ENCODE measurements at places on chromosomes 12 and 14.

GRCh38 chr12:55845785-55846496 is 3.2 kb upstream of the MMP19 start:
- no peak for DNase-seq

GRCh38 chr12:124732275-124733075 is 131.2 kb downstream of the SCARB1 start:
- DNase-seq: no peak

- DNase-seq: no peak
Observed at GRCh38 chr12:117749431-117749830, 219.4 kb downstream of the KSR2 start.

DNA sequence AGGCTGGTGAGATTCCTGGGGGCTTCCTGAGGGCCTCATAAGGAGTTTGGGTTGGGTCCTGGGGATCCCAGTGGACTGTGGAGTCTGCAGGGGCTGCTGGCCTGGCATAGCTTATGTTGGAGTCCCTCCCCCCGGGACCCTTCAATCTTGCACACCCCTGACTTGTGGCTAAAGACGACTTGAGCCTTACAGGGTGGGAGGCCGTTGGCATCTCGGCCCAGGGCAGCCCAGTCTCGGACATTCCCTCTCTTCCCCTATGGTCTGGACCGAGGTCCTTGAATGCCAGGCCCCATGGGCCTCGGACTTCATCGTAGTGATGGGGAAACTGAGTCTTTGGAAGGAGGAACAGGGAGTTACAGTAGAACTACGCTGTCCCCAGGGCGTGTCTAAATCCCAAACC is 12.5 kb downstream of the RTL1 start:
- no peak for DNase-seq

- peak; percentile 62 for DNase-seq
Observed at GRCh38 chr14:68685419-68686204, 107.3 kb downstream of the ZFP36L1 start.

DNA sequence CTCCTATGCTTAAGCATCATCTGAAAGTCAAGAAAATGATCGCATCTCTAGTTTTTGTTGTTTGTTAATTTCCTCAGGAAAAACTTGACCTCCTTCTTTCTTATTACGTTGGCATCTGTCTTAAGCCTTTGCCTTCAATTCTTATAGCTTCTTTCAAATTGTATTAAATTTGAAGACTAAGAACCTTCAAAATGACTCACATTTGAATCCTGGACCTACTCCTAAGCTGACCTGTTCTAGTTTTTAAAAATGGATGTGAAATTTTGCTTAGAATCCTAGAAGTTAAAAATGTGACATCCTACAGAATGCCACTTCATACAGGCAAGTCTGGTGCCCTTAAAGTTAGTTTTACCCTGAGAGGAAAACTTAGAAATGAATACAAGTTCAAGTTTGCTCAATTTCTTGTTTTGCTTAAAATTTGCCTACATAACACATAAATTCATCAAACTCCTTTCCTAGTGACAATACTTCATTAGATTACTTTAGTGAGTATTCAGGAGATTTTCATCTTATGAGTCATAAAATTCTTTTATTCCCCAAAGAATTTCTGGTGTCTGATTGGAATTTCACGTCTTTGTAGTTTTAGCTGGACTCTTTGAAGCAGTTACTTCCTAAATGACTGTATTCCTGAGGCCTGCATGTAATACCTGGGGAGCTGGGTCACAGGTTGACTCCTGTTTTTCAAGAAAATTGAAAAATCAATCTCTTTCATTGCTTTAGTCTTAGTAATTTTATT is 152.3 kb downstream of the MSRB3 start:
- DNase-seq: no peak

DNA sequence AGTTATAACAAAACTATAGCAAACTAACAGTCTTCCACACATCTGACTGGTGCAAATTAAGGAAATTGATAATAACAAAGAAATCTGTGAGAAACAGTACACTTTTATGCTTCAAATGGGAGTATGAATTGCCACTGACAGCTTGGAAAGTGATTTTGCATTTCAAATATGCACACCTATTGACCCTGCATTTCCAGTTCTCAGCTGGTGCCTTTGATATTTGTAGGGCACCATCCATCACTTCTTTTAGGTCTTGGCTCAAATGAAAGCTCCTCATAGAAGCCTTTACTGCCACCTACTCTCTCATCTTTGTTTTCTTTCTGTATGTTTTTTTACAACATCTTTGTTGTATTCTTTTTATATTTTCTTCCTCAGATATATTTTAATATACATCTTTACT is 125.1 kb downstream of the ST8SIA1 start:
- no peak for DNase-seq

GRCh38 chr12:17342381-17342961 is 736.5 kb upstream of the LMO3 start:
- no peak for DNase-seq

- no peak for DNase-seq
Observed at GRCh38 chr12:120849765-120850164, 54.4 kb downstream of the SPPL3 start.

DNA sequence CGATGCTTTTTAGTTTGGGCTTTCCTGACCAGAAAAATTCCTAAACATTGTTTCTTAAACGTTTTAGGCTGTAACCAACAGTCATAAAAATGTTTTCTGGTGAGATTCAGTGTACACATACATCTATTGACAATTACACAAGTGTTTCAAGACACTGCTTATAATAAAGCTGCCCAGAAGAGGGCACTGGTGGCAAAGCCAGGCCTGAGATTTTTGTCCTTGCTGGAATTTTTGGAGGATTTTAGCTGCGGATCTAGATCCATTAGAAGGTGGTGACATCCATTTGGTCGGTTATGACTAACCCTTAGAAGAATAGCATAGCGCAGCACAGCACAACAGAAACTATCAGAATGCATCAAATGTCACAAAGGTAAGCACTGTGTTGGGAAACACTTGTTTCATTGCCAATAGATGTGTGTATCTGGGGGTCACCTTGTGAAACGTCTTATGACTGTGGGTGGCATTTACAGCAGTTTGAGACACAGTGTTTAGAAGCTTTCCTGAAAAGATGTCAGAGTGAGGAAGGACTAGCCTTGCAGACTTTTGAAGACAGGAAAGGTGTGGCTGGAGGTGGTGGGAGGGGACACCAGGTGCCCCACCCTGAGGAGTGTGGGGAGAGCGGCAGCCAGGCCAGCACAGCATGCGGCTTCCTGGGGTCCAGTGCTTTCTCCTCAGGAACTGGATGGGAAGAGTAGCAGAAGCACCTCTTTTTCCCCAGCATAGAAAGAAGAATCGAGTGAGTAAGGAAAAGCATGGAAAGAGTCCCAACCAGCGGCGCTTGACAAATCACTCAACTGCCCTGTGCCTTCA is 54.7 kb upstream of the FKBP4 start:
- DNase-seq: no peak

- no peak for DNase-seq
Observed at GRCh38 chr12:2017546-2018337, 13.5 kb upstream of the DCP1B start.

- DNase-seq: no peak
Observed at GRCh38 chr12:77925536-77926108, 94.9 kb downstream of the NAV3 start.

- peak; percentile 50 for DNase-seq
Observed at GRCh38 chr14:89422181-89422951, 5.3 kb upstream of the FOXN3 start.

GRCh38 chr12:110371408-110372055 is 32.0 kb downstream of the ANAPC7 start:
- DNase-seq: no peak

DNA sequence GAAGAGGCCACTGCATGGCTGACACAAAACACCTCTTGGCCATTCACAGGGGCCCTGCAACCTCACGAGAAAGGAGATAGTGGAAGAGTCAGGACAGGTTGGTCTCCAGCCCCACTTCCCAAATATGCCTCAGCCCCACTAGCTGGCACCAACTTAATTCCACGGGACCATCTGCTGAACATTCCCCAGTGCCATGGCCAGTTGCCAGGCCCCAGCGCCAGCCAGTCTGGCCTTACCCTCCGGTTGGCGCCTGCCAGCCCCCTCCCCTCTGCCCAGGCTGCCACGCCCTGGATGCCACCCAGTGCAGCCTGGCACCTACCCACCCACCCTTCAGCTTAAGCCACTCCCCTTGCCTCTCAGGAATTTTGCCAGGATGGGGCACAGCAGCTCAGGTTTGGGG is 21.2 kb upstream of the HSPB8 start:
- no peak for DNase-seq

All from stimulated activated CD4-positive, alpha-beta T cell treated with anti-CD3 and anti-CD28 coated beads, Interleukin-12 subunit alpha, Interleukin-12 subunit beta, amount 100 ng/mL, for 48 hours (primary cell).